ENCODE measurements at places on chromosomes 5 and 9.

DNA sequence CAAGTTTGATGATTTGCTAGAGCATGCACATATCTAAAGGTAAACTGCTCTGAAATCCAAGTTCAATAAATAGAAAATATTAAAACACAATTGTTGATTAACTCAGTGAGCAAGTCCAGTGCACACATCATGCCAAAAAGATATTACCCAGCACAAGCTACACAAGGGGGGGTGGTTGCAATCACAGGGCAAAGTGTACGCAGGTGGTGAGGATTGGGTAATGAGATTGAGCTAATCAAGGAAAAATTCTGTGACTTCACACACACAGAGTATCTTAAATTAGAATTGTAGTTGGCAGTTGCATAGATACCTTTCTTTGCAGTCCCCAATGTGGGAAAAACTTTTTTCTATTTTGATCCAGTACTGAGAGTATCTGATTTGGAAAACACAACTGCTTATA, 156.1 kb upstream of the NTRK2 start:
- no peak for DNase-seq

DNA sequence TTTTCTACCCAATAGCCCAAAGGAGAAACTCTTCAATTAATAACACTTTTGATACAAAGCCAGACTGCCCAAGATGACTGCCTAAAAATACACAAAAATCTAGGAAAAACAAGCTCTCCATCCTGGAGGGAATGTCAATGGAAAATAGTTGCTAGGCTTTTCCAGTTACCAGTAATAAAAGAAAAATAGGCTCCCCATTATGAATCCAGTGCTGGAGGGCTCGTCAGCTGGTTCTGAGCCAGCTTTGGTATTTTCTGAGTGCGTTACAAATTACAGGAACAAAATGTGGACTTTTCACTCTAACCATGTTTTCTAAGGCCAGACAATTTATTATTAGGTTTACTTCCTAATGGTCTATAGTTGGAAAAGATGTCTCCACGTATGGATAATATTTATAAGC, 414.5 kb downstream of the ACTL7B start:
- DNase-seq, result no peak

- no peak for DNase-seq
These were observed 1.0 kb upstream of the CRB2 start for GRCh38 chr9:123354806-123355508.

DNA sequence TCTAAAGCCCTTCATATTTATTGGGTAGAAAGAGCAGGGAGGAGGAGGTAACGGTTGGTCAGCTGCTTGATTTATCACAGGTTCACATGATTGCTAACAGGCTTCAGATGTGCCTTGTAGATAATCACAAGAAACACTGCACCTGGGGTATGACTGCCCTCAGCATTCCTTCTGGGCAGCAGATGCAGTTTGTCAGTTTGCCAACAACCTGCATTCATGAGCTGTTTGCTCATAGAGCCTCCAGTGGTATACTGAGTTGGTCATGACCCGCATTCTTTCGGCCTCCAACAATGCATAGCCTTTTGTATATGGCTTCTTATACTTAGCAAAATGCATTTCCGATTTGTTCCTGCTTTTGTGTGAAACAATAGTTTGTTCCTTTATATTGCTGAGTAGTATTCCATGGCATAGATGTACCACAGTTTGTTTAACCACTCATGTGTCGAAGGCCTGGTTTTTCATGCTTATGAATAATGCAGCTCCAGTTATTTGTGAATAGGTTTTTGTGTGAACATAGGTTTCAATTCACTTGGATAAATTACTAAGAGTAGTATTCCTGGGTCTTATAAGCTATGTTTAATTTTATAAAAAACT, 83.6 kb downstream of the ARHGEF28 start:
- DNase-seq, result no peak

DNA sequence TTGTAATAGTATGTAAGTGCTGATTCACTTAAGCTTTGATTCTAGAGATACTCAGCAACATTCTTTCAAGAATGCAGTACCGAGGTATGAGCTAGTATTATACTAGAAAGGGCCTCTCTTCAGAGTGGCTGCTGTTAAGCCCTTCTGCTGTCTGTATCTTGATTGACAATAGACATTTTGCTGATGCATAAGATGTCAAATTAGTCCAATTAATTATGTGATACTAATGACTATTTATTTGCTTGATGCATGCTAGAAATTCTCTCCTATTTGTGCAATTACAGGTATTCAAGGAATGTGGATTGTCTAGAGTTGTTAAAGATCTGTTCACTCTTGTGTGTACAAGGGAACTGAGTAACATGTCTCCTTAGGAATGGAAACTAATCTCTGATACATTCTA, 92.3 kb upstream of the PTGER4 start:
- DNase-seq, result no peak

DNA sequence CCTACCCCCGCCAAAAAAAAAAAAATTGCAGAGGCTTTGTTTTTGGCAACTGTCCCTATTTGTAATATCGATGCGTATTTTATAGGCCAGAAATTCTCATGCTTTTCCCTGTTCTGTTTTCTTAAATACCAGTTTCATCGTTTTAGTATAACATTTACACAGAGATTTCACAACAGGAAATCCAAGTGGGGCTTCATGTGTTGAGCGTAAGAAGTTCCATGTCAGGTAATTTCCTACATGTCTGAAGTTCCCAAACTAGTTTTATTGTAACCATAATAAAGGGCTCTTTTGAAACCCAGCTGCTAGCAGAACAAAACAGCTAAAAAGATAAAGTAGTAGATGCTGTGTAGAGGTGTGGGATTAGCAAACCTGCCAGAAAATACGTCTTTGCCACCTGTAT, 4.2 kb downstream of the SMC5 start:
- DNase-seq, result no peak

- DNase-seq, result no peak
These were observed 220.4 kb upstream of the CD180 start for GRCh38 chr5:67416986-67417385.

DNA sequence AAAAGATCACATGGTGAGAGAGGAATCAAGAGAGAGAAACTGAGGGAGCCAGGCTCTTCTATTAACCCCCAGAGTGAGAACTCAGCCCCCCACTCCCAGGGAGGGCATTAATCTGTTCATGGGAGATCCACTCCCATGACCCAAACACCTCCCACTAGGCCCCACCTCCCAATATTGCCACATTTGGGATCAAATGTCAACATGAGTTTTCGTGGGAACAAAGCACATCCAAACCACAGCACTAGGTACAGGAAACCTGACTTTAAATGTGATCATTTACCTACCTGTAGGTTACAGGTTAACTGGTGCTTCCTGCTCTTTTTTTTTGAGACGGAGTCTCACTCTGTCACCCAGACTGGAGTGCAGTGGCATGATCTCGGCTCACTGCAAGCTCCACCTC, 16.9 kb downstream of the NNT start:
- no peak for DNase-seq

GRCh38 chr5:15787681-15788080, 287.7 kb downstream of the FBXL7 start:
- no peak for DNase-seq

DNA sequence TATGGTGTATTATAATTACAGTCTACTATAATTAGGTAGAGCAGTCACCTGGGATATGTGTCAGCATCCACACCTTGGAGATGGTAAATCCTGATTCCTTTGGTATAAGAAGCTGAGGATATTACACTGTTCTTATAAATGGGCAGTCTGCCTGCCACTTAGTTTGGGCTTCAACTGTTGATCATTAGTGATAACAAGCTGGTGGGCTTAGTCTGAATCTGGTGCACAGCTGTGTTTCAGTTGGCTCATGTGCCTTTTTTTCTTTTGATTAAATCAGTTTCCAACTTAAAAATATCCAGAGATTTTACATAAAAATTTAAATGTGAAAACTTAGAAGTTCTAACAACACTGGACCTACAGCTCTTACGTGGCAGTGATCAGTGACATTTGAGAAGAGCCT, 21.2 kb downstream of the LVRN start:
- DNase-seq, result no peak

DNA sequence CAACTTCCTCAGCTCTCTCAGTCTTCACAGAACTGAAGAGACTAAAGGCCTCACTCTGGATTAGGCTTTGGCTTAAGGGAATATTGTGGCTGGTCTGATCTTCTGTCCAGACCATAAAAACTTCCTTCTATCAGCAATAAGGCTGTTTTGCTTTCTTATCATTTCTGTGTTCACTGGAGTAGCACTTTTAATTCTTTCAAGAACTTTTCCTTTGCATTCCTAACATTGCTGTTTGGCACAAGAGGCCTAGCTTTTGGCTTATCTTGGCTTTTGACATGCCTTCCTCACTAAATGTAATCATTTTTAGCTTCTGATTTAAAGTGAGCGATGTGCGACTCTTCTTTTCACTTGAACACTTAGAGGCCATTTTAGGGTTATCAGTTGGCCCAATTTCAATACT, 88.7 kb upstream of the ACOT12 start:
- DNase-seq, result no peak

GRCh38 chr9:40928803-40929487, 199.5 kb downstream of the FOXD4L6 start:
- no peak for DNase-seq

DNA sequence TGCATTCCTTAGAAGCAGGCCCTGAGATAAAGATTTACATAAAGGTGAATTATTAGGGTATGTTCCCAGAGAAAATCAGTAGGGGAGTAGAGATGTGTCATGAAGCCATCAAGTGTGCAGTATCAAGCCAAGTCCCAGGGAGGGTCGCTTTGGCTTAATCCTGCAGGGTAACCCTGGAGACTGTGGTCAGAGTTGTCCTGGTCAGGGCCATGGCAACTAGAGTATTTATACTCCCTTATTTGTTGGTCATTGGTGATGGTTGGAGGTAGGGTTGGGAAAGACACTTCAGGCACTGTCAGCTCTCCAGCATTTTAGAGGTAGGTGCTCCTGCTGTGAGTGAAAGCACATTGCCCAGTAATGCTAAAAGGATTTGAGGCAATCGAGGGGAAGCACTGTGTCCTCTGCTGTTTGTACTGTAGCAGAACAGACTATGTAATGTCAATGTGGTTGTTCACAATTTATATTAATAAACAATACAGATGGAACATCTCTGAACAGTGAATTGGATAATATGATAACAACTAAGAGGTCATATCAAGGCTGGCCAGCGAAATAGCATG, 108.9 kb downstream of the GDNF start:
- no peak for DNase-seq

DNA sequence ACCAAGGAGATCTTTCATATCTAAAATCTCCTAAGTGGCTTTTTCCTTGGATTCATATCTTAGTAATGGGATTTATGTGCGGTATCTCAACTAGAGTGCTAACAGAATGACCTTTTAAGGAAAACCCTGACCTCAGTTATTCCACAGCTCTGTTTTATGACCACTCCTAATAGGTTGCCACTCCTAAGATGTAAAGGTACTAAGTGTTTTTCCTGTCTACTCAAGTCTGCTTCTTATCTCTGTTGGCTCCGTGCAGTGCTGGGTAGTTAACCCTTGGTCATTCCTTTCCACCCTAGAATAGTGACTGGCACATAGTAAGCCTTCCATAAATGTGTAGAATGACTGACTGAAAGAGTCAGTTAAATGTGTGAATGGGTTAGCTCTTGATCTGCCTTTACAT, 161.4 kb downstream of the DOCK2 start:
- no peak for DNase-seq

- no peak for DNase-seq
These were observed 31.6 kb downstream of the RGMB start for GRCh38 chr5:98805070-98805469.

DNA sequence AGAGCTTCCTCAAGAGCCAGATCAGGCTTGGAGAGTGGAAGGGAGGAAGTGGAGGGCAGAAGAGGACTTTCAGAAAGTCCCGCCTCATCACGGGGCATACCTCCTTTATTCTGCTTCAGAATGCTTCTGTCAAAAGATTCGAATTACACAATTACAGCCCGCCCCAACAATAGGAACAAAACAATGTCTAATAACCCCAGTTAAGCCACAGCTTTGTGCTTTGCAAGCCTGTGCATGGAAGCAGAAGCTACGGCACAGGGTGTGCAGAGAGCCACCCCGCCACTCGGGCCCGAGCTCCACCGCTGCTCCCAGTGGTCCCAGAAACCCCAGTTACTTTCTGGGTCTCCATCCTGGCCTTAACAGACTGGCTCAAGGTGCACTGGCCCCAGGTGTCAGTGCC, 23.5 kb downstream of the HNRNPH1 start:
- no peak for DNase-seq

DNA sequence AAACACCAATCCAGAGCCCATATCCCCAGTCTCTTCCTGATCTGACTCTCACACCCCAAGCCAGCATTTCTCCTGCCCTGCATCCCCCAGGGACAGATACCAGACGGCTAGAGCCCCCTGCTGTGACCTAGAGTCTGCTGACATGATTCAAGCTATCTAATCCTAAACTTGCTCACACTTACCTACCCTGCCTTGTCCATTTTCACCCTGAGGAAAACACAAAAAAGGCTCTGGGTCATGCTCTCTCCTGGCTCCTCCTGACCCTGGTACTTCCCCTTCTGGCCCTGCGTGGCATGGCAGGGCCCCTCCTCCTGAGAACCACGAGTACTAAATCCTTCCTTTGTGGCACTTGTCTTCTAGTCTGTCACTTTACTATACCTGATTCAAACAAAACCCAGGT, 2.8 kb upstream of the ARRDC1 start:
- DNase-seq, result no peak

- no peak for DNase-seq
These were observed 233.4 kb downstream of the CHSY3 start for GRCh38 chr5:130137681-130138080.

- no peak for DNase-seq
These were observed 58.4 kb upstream of the RAPGEF1 start for GRCh38 chr9:131798246-131798645.

DNA sequence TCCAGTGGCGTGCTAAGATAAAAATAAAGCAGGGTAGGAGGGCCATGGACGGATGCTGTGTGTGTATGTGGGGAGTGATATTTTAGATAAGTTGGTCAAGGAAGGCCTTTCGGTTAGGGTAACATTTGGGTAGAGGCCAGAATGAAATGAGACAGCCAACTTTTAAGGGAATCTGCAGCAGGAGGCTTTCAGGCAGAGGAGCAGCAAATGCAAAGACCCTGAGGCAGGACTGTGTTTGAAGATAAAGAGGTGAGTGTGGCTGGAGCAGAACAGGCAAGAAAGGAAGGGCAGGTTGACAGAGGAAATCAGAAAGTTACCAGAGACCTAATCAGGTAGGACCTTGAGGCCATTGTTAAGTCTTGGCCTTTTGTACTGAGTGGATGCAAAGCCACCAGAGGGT, 106.2 kb downstream of the MAST4 start:
- DNase-seq, result no peak

DNA sequence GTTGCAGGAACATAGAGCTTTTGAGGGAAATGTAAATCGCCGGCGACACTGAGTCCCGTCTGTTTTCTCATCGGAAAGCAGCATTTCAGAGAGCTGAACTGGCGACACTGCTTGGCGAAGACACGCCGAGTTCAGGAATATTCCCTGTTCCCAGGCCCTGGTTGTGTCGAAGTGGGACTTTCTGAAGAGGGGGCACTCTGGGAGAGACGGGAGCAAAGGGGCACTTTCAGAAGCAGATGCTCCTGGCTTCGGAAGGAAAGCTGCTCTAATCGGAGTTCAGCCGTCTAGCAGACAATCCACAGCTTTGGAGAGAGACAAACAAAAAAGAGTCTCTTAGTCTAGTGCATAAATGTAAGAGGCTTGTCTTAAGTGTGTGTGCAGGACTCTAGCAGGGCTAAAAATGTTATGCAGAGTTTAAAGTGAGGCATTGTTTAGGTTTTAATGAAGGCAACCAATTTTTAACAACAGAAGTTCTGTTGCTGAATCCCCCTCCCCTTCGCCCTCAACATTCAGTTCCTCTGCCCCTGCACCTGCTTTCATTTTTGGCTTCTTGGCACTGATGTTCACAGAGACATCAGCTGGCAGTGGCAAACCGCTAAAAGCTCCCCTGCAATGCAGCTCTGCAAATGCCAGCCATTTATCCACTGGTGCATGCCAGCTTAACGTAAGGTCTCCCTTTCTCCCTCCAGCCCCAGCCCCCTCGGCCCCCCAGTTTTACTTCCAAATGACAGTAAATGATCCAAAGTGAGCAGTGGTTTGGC, 289.5 kb upstream of the MPDZ start:
- no peak for DNase-seq

Data from hepatic stellate cell (primary cell).